A549 treated with AZD2906 at 1 μM for 4 hours (cell line): ENCODE measurements at places on chromosomes 12 and 14. TPM values are rescaled to one million over a fixed set of nuclear protein-coding genes. Genes with fewer than 3 reads are reported as not detected.

PLA2G1B gene
- total RNA-seq = 0.20 TPM in 1 of 5 replicates, not detected in the others

SIX1 gene
- total RNA-seq = 5.7 to 7.5 TPM (median 6.9 TPM) in 5 replicates

ZC2HC1C gene
- total RNA-seq = 5.3 to 6.2 TPM (median 6.0 TPM) in 5 replicates

NOC4L gene
- total RNA-seq = 39.1 to 63.6 TPM (median 58.2 TPM) in 5 replicates

ACIN1 gene
- total RNA-seq = 79.6 to 94.2 TPM (median 84.7 TPM) in 5 replicates

TRAFD1 gene
- total RNA-seq = 14.4 to 17.6 TPM (median 16.5 TPM) in 5 replicates
